NCI-H1092 (cell line): ENCODE measurements at places on chromosomes 6 and 20.

DNA sequence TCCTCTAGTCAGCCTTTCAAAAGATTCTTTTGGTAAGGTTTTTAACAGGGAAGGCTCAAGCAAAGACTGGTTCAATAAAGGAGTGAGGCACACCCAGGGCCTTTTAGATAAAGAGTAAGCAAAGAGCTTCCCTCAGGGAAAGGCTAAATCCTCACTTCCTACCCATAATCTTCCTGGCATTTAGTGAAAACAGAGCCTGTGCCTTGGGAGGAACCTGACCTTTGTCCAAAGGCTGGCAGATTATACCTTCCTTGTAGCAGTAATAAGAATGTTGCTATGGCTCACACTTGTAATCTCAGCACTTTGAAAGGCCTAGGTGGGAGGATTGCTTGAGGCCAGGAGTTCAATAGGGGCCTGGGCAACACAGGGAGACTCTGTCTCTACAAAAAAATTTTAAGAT is 280.1 kb upstream of the PLCB4 start:
- DNase-seq = no peak

GRCh38 chr6:123323452-123324329 is 313.1 kb downstream of the TRDN start:
- no peak for DNase-seq

DNA sequence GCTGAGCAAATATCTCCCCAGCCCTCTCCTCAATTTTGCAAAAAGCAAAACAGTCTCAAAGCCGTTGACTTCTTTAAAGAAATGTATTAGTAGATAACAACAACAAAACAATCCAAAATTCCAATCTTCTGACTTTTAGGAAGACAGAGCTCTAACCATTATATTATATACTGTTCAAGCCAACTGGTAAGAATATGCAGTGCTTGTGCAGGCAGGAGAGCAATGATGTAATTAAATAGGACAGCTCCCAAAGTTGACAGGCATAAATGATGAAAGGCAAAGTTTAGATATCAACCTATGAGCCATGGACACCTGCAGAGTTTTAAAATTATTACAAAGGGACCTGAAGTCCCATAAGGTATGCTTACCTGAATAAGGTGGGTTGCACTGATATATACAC is 16.6 kb upstream of the CEP85L start:
- DNase-seq = no peak

DNA sequence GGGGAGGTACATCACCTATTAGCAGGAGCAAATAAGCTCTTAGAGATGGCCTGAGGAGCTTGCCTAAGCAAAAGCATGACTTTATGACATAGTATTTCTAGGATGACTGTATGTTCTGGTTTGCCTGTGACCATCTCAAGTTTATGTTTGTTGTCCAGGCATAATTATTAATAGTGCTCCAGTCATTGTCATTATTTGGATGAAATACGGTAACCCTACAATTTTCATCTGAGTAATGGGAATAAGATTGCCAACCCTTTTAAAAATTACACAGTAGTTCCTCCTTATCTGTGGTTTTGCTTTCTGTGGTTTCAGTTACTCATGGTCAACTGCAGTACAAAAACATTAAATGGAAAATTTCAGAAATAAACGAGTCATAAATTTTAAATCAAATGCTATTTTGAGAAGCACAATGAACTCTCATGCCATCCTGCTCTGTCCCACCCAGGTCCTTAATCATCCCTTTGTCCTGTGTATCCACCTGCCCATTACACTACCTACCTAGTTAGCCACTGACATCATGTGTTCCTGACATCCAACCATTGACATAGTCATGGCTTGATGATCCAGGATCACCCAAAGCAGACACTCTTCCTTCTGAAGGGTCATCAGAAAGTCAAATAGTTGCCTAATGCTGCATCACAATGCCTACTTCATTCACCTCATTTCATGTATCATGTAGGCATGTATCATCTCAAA is 27.0 kb upstream of the TFB1M start:
- DNase-seq = no peak

GRCh38 chr6:3654898-3655297 is 96.6 kb downstream of the PXDC1 start:
- DNase-seq = no peak
